M059J (cell line): ENCODE measurements at places on chromosomes 7 and 10. TPM values are rescaled to one million over a fixed set of nuclear protein-coding genes. Genes with fewer than 3 reads are reported as not detected.

DNA sequence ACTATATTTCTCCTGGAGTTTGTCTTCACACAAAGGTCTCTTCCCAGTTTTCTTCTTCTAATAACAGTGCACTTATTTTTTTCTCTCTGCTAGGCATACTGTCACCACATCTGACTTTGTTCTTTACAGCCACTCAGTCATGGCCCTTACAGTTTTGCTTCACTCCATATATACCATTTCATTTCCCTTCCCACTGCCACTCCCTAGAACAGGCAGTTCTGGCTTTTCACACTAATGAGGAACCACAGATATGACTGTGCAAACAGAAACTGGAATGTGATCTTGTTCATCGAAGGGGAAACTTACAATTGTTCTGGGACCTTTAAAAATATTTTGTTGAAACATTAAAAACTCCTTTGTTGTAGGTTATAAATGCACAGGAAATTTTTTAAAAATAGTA is 67.3 kb downstream of the EPDR1 start:
- DNase-seq, result no peak

DNA sequence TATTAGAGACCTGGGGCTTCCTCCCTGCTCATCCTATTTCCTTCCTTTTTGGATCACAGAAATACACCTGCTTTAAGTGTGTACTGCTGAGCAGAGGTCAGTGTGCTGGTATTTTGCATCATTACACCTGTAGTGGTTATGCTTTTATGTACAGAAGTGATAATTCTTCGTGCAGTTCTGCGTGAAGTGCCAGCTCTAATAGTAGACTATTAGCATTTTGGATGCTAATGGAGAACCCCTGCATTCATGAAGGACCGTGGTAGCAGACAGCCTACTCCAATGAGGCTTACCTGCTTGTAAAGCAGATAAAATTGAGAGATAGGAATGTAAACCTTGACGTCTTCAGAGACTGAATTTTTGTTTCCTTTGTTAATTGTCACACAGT is 114.3 kb downstream of the CDK14 start:
- no peak for DNase-seq

Gene PAPOLB
- total RNA-seq, result not detected in 2 replicates

GRCh38 chr7:128814499-128814898 is 15.7 kb upstream of the FLNC start:
- no peak for DNase-seq
